ENCODE measurements at places on chromosomes 5 and 9.

- no peak for DNase-seq
These were observed 68.7 kb upstream of the TAF11L2 start for GRCh38 chr5:17429353-17429752.

DNA sequence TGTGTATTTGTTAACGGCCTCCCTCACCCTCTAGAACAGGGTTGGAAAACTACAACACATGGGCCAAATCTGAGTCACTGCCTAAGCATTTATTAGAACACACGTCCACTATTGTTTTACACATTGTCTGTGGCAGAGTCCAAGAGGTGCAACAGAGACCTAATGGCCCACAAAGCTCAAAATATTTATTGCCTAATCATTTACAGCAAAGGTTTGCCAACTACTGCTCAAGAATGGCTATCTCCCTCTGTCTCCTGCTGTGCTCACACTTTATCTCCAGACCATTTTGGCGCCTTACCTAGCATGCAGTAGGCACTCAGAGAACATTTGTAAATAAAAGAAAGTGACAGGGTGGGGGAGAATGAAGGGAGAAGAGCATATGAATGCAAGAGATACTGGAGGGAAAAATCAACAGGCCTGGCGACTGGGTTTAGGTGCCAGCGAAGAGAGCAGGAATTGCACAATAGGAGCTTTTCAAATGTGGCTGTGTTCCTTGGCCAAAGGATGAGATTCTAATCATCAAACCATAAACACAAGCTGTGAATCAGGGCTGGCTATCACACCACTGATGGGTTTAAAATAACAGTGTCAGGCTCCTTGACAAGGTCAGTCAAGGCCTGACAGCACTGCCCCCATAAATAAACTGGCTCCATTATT is 80.3 kb downstream of the EPB41L4A start:
- no peak for DNase-seq

DNA sequence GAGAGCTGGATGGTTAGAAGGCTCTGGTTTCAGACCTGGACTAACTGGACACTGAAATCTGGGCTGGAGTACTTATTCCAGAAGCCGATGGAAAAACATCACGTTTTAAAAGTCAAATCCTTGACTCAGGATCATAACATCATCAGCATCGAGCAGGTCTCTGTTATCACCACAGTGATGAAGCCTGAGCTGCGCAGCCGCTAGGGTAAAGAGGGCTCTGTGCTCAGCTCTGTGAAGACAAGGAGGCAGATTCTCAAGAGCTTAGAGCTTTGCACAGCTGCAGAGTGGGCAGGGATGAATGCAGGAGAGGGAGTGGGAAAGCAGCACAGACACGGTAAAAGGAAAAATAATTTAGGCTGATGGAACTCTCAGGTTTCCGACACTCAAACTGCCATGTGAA is 208.8 kb upstream of the TAS2R1 start:
- DNase-seq = no peak

GRCh38 chr5:149731332-149731616 is 1.2 kb downstream of the PPARGC1B start:
- DNase-seq = no peak

DNA sequence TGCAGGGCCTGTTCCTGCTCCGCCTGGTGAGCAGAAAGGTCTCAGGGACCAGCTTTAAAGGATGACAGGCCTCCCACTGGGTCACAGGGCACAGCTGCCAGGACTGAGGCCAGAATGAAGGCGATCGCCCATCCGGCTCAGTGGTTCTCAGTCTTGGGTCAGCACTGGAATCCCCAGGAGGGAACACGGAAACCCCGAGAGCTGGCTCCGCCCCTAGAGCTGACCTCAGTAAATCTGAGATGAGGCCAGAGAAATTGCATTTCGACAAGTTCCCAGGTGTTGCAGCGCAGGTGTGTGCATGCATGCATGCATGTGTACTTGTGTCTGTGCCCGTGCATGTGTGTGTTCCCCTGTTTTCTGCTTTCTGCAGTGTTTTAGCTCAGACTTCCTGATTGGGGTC is 47.2 kb upstream of the KCNMB1 start:
- DNase-seq = no peak

- DNase-seq = no peak
These were observed 88.1 kb downstream of the GLIS3 start for GRCh38 chr9:4211806-4212205.

DNA sequence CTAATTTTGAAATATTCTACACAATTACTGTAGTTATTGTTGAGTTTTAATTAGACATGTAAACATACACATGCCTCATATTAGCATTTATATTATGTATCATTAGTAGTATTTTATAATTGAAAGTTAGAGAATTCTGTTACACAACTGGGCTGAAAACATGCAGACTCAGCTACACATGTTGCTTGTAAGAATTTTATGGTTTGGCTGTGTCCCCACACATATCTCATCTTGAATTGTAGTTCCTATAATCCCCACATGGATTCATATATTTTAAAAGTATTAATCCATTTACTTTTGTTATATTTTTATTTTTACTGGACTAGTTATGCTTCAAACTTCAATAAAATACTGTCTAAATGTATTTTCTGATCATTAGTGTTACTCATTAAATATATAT is 2075.3 kb upstream of the C9orf72 start:
- no peak for DNase-seq
